ENCODE measurements at places on chromosomes 11 and 22. TPM values are rescaled to one million over a fixed set of nuclear protein-coding genes. Genes with fewer than 3 reads are reported as not detected.

The OR6T1 gene
- total RNA-seq, result not detected

The MIOX gene
- not detected for total RNA-seq

The FAM227A gene
- total RNA-seq, result 0.65 TPM

The MICAL2 gene
- total RNA-seq, result 110 TPM

DNA sequence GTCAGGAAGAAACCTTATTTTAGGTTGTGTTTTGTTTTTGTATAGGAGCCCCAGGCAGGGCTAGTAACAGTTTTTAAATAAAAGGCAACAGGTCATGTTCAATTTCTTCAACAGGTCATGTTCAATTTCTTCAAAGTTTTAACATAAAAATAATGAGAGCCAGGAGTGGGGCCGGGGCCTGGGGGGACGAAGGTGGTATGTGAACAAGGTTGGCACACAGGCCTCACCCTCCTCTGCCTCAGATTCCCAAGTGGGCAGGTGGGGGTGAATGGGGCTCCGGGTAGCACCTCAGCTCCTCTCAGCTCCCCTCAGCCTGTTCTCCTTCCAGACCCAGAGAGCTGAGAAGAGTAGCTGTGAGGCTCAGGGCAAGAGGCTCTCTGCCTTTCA, 4.4 kb downstream of the DERL3 start:
- DNase-seq, result no peak

- DNase-seq, result no peak
Measured at GRCh38 chr22:29647954-29648737, 44.7 kb downstream of the NF2 start.

DNA sequence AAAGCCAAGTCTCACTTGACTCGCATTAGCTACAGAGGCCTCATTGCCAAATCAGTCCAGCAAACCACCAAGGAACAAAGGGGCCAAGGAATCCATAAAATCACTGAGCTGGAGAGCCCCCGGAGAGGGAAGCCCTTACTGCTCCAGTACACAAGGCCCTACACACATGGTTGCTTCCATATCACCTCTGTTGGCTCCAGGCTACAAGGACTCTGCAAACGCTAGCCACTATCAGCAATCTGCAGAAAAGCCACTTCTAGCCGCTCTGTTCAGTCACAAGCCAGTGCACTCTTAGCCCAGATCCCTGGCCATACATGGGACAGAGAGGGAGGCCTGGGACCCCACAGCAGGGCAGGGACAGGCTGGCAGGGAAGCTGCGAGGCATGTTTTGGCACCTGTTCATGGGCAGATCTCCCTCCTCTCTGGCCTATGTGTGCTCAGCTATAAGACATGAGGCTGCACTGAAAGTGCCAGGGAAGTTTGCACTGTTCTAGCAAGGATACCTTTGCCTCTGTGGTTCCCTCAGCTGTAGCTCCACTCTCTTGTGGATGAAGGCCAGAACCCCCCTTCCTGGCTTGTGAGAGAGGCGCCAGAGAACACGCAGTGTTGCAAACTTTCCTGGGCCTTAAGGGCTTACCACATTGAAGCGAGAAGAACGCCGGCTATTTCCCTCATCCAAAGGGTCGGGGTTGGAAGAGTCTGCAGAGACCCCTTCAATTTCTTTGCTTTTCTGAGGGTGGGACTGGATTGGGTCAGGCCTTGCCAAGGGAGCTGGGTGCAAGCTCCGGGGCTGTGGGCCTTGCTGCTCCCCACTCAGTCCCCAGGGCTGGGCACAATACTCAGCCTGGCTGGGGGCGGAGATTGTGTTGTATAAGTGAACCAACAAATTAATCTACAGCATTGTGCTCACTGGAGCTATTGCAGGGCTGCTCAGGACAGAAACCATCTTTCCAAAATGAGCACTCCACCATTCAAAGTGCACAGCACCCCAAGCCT, 108.7 kb upstream of the PITPNB start:
- no peak for DNase-seq

- DNase-seq, result no peak
Measured at GRCh38 chr11:97202613-97203292, 812.9 kb downstream of the JRKL start.

- DNase-seq, result no peak
Measured at GRCh38 chr11:72114570-72114969, 2.1 kb upstream of the ANAPC15 start.

GRCh38 chr11:134741453-134742223, 329.6 kb upstream of the B3GAT1 start:
- peak; percentile 5 for DNase-seq

- no peak for DNase-seq
Measured at GRCh38 chr11:76665921-76666351, 4.6 kb downstream of the LRRC32 start.

- DNase-seq, result peak; percentile 96
Measured at GRCh38 chr22:40396882-40397281, 26.5 kb downstream of the SGSM3 start.

- peak; percentile 15 for DNase-seq
Measured at GRCh38 chr11:69013009-69013951, at the start of gene MRGPRF. TSS of gene MRGPRF (minus strand) at chr11:69013246. CDS start at chr11:69009901, 3,345 bp downstream.

DNA sequence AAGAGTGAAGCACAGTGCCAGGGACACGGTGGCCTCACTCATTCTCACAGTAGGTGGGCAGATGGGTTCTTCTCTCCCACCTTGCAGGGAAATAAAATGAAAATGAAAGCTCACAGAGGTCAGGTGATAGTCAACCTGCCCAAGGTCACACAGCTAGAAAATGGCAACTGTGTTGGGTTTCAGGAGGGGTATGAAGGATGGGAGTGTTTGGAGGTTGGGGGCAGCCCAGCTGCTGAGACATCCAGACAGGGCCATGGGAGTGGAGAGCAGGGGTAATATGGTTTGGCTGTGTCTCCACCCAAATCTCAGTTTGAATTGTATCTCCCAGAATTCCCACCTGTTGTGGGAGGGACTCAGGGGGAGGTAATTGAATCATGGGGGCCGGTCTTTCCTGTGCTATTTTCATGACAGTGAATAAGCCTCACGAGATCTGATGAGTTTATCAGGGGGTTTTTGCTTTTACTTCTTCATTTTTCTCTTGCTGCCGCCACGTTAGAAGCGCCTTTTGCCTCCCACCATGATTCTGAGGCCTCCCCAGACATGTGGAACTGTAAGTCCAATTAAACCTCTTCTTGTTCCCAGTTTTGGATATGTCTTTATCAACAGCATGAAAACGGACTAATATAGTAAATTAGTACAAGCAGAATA, 247.0 kb downstream of the TENM4 start:
- no peak for DNase-seq

- no peak for DNase-seq
Measured at GRCh38 chr11:78744202-78744601, 169.5 kb upstream of the NARS2 start.

- DNase-seq, result no peak
Measured at GRCh38 chr11:102447941-102448868, 4.4 kb downstream of the TMEM123 start.

GRCh38 chr11:2890466-2891294, 5.1 kb upstream of the CDKN1C start:
- no peak for DNase-seq

DNA sequence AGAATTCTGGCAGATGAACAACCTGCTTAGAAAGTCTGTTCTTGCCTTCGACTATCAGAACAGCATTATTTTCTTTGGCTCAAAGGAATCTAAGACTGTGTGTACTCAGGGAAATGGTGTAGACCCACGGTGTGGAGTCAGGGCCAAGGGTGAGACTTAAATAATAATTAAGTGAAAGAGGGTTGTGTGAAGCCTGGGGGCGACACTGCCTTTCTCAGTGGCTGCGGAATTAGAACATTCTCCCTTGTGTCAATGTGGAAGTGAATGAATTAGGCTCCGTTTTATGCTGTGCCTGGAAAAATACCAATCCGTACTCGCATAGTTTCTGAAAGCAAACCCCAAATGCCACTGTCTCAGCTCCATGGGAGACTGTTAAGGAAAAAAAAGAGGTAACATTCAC, 50.7 kb downstream of the NAV2 start:
- DNase-seq, result peak; percentile 43

- DNase-seq, result no peak
Measured at GRCh38 chr11:134668796-134669195, 256.8 kb upstream of the B3GAT1 start.

GRCh38 chr11:81888391-81888790, 845.3 kb downstream of the FAM181B start:
- no peak for DNase-seq

DNA sequence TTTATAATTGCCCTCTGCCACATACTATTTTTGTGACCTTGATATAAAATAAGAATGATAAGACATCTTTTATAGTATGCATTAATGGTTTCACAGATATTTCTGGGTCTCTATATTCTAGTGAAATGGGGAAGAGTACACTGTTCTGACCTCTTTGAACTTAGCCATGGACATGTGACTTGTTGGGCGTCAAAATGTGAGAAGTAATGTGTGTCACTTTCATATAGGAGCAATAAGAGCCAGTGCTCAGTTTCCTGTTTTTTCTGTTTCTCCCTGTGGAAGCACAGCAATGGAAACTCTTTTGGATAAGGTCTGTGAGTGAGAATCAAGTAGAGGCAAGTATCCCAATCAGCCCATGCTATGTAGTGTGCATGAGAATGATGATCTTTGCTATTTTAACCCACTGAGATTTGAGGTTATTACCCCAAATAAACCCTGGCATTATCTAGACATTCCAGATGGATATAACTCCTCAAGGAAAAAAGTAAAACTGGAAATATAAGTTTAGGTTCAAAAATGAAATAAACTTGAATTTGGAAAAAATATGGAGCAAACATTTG, 60.7 kb downstream of the RAB38 start:
- DNase-seq, result no peak

- no peak for DNase-seq
Measured at GRCh38 chr11:126594921-126595367, 239.5 kb downstream of the ST3GAL4 start.
